ENCODE measurements at places on chromosomes 2 and 18.

GRCh38 chr18:57624988-57625387, 3.4 kb upstream of the NARS1 start:
- no peak for DNase-seq

GRCh38 chr18:60445341-60445740, 72.8 kb upstream of the MC4R start:
- DNase-seq = no peak

- DNase-seq = no peak
Measured at GRCh38 chr18:58186258-58186948, 142.4 kb downstream of the NEDD4L start.

DNA sequence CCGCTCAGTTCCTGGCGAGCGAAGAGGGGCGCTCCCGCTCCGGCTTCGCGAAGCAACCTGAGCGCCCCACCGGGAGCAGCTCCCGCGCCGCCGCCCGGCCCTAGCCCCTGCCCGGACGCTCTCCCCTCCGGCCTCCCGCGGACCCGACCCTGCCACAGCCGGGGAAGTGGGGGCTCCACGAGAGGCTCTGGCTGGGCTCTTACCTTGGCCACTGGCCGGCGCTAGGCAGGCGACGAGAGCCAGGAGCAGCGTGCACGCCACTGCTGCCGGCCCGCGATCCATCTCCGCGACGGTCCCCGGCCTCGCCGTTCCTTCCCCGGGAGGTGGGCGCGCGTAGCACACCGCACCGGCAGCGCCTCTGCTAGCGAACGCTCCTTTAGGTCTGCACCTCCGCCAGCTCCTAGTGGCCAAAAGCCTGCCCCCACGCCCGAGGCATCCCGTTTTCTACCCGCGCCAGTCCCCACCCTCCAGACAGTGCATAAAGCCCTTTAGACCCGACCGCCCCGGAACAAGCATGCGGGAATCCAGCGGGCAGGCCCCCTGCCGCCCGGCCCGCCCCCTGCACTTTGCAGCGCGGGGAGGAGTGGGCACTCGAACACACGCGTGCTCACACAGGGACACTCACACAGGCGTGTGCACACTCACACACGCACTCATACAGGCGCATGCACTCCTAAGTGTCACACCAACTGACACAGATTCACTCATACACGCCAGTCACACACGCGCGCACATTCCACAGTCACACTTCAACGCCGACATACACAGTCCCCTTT, at the start of gene LRP2:
LRP2 (minus strand) TSS at position 417 of the 776 bp plus-strand sequence; CDS start at position 282, 135 bp downstream.
- DNase-seq = peak; percentile 4

- no peak for DNase-seq
Measured at GRCh38 chr18:50696929-50697328, 122.9 kb downstream of the MRO start.

GRCh38 chr2:200966770-200967169, 3.3 kb upstream of the ORC2 start:
- DNase-seq = no peak

DNA sequence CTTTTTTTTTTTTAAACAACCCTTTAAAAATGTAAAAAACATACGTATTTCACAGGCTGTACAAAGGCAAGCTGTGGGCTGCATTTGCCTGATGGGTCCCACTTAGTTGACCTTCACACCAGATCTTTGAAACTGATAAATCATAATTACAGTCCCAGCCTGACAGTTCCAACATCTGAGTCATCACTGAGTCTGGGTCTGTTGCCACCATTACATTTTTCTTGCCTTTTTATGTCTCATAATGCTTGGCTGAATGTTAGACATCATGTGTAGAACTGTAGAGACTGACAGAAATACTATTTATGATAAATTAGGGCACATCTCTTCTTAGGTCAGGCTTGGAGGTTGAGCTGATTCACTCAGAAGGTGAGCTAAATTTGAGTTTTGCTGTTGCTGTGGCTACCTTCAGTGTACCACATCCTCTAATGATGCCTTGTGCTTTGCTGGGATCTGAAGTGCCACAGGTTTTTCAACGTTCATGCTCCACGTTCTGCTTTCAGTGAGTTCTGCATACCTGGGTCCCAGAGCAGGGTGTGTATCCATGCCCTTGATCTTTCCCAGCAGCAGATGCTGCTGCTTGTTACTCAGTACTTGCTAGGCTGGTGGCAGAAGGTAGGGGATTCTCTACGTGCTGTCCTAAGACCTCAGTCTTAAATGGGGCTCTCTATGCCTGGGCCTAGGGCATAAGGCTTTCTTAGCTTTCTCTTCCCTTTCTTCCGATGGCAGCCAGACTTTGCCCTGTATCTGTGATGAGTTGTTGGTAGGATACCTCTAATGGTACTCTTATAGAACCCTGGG, 160.6 kb upstream of the SMAD7 start:
- DNase-seq = no peak

DNA sequence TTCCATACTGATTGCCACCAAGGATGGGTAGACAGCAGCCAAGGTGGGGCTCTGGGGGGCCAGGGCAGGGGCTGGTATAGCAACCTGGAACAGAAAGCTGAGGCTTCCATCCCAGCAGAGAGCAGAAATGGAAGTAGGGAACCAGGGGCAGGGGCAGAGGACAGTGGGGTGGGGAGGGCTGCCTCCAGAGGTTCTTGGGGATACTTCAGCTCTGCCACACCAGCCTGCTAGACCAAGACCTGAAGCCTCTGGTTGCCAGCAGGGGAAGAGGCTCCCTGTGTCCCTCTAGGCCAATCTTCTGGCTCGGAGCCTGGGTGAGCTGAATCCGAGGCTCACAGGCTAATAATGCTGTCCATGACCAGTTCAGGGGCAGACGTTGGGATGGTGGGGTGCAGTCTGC, 329.0 kb downstream of the DYSF start:
- no peak for DNase-seq

- no peak for DNase-seq
Measured at GRCh38 chr2:122096761-122097160, 341.3 kb downstream of the TSN start.

GRCh38 chr18:2471523-2471922, 99.8 kb downstream of the METTL4 start:
- DNase-seq = no peak

- DNase-seq = no peak
Measured at GRCh38 chr2:16255120-16255519, 314.8 kb downstream of the MYCN start.

DNA sequence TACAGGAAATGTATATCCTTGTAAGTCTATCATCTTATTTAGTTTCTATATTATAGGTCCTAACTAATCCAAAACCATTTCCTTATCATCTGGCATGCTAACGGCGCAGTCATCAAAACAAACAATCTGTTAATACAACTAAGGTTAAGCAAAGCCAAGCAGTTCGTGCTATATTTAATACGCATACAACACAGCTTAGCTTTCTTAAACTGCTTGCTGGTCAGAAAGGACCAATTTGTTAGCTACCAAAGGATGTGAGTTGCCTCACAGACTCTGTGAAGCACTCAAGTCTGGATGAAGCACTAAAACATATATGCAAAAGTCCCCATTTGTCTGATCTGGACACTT, 67.0 kb downstream of the ZEB2 start:
- DNase-seq = no peak

GRCh38 chr2:234597576-234597861, 100.6 kb upstream of the ARL4C start:
- no peak for DNase-seq

DNA sequence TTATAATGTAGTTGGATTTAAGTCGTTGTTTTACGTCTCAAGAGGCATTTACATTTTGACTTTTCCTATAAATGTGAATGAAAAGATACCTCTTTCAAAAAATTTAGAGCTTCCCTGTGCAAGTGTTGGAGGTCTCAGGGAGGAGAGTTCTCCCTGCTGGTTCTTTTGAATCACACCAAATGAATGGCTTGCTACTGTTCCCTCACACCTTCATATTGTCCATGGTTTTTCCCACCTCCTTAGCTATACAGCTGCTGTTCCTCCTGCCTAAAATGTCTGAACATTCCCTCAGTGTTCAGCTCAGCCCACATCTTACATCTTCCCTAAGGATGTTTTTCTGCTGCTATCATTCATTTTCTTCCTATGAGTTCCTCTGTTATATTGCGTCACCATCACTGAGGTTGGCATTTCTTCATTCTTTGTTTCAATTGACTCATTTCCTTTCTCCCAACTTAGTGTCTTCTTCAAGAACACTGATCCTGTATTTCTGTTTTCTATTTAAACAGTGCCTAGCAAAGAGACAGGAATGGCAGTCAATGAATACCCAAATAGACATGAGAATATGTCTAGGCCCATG, 46.0 kb downstream of the COX7A2L start:
- no peak for DNase-seq

GRCh38 chr18:37565101-37565976, at the start of gene CELF4:
CELF4 (minus strand) TSS chr18:37565798.
- DNase-seq = no peak

GRCh38 chr2:231373786-231374349, 21.6 kb upstream of the B3GNT7 start:
- DNase-seq = no peak

DNA sequence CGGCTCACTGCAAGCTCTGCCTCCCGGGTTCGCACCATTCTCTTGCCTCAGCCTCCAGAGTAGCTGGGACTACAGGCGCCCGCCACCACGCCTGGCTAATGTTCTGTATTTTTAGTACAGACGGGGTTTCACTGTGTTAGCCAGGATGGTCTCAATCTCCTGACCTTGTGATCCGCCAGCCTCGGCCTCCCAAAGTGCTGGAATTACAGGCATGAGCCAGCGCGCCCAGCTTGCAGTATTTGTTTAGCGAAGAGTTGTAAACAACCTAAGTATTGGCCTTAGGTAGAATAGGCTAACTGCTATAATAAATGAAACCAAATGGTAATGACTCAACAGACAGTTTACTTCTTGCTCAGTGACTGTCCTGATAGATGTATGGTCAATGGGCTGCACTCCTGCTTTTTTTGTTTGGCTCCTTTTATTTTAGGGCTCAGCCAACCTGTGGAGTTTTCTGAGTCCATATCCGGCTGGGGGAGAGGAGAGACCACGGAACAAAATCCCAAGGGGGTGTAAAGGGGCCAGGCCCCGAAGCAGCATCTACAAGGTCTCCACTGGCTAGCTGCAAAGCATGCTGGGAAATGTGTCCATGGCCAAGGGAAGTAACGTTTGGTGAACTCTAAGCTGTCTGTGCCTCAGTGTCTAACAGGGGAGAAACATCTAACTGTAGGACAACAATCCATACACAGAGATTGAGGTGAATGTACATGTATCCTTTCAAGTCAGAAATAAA, 841.0 kb upstream of the ID2 start:
- no peak for DNase-seq

DNA sequence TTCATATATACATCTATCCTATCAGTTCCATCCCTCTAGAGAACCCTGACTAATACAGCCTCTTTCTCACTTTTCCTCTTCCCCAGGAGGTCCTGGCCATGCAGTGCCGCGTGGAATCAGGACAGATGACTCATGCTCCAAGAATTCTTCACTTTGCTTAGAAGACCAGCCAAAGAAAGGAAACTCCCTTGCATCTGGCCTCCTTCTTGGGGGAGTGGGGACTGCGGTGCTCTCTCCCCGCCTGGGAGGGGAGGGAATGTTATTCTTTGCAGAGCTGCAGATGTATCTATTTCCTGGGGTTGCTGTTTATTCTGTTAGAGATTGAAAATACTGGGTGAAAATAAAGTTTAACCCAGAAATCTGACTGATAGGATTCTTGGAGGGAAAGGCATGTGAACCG, 111.5 kb upstream of the SH3BP4 start:
- DNase-seq = no peak

- no peak for DNase-seq
Measured at GRCh38 chr18:29326214-29326613, 1149.3 kb upstream of the CDH2 start.

DNA sequence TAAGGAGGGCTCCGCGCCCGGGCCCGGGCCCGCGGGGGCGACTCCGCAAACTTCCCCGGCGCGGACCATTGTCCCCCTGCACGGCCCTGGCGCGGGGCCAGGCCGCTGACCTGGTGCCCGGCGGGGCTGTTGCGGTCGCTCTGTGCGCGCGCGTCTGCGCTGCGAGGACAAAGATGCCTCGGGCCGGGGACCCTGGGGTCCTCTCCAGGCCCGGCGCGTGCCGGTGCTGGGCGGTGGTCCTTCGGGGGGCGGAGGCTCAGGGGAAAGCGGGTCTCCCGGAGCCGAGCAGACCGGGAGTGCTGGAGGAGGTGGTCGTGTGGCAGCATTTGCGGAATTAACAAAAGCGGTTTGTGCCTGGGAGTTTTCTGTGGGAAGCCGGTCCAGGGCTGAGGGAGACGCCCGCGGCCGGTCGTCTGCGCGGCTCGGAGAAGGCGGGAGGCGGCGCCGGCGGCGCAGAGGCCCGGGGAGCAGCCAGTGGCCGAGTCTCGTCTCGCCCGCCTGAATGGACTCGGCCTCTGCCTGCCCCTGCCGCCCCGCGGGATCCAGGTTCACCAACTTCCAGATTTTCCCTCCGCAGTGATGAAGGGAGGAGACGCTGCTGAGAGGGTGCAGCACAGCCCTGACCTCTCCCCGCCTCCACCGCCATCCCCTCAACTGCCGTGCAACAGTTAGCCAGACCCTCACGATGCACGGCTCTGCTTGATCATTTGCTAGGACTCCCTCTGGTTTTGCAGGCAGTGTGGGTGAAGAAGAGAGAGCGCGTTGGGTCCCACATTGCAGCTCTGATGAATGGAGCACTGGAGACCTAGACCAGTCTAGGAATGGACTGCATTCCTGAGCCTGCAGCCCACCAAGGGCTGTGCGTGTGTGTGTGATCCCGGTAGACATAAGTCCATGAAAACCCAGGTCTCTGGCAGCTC, 705 bp downstream of the EFR3B start:
- no peak for DNase-seq

DNA sequence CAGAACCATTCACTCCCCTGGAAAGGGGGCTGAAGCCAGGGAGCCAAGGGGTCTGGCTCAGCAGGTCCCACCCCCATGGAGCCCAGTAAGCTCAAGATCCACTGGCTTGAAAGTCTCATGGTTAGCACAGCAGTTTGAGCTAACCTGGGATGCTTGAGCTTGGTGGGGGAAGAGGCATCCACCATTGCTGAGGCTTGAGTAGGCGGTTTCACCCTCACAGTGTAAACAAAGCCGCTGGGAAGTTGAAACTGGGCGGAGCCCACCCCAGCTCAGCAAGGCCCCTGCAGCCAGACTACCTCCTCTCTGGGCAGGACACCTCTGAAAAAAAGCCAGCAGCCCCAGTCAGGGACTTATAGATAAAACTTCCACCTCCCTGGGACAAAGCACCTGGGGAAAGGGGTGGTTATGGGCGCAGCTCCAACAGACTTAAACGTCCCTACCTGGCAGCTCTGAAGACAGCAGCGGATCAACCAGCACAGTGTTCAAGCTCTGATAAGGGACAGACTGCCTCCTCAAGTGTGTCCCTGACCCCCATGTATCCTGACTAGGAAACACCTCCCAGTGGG, 14.7 kb upstream of the TTC32 start:
- DNase-seq = no peak

GRCh38 chr2:64632835-64633819, 20.6 kb downstream of the SERTAD2 start:
- no peak for DNase-seq

GRCh38 chr2:19461504-19462255, 103.3 kb upstream of the OSR1 start:
- no peak for DNase-seq

Data from activated naive CD4-positive, alpha-beta T cell (primary cell).